ENCODE measurements at places on chromosomes 2 and 18.

GRCh38 chr2:43218702-43219382 is 7.6 kb downstream of the ZFP36L2 start:
- DNase-seq = peak; percentile 59

DNA sequence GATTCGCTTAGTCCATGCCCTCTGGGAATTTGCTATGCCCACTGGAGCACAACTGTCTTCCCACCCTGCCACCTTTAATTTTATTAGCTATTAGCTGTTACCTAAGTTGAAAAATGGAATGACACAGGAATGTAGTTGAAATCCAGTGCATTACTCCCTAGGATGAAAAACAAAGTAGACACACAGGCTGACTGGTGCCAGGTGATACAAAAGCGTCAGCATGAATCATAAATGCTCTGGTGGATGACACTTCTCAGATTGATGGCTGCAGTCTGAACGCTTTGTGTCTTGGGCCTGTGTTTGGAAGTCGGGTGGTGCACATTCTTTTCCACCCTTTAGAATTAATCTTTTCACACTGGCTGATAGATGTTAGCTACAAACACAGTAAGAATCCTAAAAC is 802.0 kb downstream of the DCC start:
- DNase-seq = no peak

DNA sequence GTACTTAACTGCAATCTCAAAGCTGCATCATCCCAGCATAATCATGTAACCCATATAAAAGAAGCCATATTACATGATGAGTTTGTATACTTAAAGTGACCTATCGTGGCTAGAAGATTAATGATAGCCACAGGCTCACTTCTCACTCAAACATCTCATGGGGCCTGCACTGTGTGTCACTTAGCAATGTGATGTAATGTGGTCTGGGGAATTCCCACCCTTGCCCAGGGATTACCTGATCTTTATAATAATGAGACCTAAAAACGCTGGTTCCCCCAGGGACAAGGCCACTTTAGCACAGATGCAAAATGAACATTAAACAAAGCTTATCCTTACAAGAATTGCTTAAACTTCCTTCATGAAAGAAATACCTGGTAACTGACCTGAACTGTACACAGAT is 427.1 kb upstream of the CNTNAP5 start:
- no peak for DNase-seq

DNA sequence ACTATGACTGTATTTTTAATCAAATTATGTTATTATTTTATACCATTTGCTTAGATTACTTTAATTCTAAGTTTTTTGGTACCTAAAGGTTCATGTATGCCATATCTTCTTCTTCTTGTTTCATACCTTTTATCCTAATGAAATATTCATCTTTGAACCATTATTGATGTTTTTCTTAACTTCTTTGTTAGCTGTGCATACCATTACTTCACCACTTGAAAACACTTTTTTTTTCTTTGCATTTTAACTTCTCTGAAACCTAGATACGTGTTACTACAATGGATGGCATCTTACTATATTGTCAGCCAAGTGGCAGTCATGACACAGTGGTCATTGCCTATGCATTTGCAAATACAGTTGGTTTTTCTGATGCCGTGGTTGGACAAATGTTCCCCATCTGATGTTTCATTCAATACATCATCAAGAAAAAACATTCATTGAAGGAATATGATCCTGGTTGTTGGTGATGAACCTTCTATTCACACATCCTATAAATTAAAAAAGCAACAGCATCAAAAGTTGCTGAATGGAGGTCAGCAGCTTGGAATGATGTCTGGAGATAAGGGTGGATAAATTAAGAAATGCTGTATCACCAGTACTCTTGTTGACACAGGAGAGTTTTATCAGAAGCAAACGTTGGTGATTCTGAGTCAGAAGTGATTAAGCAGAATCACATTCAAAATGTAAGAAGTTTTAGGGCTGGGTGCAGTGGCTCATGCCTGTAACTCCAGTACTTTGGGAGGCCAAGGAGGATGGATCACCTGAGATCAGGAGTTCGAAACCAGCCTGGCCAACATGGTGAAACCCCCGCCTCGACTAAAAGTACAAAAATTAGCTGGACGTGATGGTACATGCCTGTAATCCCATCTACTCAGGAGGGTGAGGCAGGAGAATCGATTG is 7.4 kb downstream of the IL36A start:
- no peak for DNase-seq

DNA sequence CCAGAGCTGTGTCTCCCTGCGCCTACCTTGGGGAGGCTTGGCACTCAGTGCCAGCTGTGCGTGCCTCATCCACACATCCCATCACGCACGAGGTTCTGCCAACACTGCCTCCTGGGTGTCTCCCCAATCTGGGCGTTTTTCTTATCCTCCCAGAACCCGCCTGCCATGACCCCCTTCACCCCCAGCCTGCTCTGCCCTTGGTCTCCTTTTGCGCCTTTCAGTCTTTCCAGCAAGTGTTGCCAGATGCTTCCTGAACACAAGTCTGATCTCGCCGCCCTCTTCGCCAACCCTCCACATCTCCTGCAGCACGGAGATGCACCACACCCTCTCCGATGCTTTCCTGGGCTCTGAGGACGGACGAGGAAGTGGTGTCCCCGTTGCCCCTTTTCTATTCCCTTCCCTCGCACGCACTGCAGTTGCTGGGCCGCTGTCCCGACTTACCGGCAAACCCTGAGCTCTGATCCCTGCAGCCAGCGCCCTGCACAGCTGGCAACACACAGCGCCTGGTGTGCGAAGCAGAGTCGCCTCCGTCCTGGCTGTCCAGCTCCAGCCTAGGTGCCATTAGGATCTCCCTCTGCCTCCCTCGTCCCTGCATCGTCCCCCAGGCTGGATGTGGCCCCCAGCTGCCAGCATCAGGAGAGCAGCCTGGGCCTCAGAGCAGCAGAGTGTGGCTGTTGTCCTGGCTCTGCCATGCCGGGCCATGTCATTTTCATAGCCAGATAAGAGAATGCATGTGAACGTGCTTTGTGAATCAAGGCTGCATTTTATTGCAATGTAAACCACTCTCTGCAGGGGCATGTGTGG is 22.6 kb upstream of the ALLC start:
- DNase-seq = no peak

- no peak for DNase-seq
Observed at GRCh38 chr2:111134055-111134454, 13.3 kb downstream of the BCL2L11 start.

- DNase-seq = no peak
Observed at GRCh38 chr2:70906439-70907005, 29.2 kb upstream of the ATP6V1B1 start.

DNA sequence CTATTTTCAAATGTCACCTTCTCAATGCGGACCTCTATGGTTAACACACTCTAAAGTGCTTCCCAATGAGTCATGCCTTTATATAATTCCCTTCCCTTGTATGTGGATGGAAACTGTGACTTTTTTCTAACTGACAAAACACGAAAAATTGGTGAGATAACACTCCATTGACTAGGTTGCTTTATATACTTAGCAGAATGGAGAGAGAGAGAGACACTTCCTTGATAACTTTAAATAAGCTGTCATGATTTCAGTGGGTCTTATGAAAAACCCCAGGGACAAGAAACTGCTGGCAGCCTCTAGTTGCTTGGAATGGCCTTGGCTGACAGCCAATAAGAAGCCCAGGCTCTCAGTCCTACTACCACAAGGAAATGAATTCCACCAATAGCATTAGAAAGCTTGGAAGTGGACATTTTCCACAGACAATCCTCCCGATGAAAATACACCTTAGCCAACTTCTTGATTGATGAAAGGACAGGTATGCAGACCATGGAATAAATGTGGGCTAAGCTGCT is 322.2 kb downstream of the ZNF804A start:
- DNase-seq = no peak

GRCh38 chr18:63752636-63753035 is 22.6 kb upstream of the SERPINB7 start:
- no peak for DNase-seq

GRCh38 chr2:164802095-164802707 is 39.4 kb downstream of the COBLL1 start:
- DNase-seq = no peak

- no peak for DNase-seq
Observed at GRCh38 chr2:52113338-52113737, 1081.4 kb upstream of the NRXN1 start.

GRCh38 chr2:19349911-19350677 is 8.3 kb downstream of the OSR1 start:
- DNase-seq = peak; percentile 72

DNA sequence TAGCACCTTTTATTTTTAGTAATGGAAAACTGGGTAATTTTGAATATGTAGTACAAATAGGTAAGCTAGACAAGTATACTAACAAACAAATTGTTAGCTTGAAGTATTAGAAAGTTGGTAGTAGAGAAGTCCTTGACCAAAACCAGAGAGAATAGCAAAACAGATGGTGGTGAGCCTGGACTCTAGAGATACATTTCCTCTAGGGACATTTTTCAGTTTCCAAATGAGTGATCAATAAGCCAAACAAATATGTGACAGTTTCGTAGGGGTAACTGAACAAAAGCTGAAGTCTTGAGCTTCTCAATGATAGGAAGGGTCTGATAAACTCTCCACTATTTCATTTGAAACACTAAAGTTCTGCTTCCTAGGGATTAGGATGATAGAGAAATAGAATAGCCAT is 692.0 kb upstream of the FAM98A start:
- DNase-seq = no peak

Measured in stimulated activated CD4-positive, alpha-beta T cell treated with anti-CD3 and anti-CD28 coated beads, Interleukin-2, amount 100 ng/mL, for 24 hours (primary cell).